ENCODE measurements at places on chromosomes 5 and 9. TPM values are rescaled to one million over a fixed set of nuclear protein-coding genes. Genes with fewer than 3 reads are reported as not detected.

IFNA13 gene
- total RNA-seq: not detected

DNA sequence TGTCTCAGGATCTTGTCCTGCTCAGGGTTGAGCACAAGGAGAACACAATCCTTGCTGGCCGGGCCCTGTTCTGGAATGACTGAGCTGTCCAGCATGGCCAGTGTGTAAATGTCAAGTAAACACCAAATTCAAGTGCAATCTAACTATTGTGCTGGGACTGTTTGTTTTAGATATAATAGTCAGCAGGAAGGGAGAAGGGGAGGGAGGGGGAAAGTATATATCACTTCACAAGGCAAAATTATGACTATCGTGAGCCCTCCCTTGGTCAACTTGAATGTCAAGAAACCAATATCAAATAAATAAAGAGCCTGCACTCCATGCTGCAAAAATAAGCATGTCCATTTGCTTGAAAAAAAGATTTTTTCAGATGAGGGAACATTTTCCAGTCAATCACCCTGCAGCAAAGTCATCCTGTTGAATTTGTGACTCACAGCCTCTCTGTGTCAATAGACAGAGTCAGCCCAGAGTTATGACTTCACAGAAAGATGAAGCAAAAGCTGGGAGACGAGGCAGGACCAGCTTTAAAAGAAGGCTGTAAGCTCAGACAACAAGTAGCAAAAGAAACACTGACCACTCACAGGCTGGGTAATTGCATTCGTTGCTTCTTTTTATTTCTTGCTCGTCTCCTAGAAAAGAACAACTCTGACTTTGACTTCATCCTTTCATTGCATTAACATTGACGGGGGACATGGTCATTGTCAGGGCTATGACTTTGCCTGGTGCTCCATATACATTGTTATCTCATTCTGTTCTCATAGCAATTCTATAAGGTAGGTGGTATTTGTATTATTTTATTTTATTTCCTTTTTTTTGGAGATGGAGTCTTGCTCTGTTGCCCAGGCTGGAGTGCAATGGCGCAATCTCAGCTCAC, 15.3 kb upstream of the KLF4 start:
- no peaks in the 10 kb centered on the region for H3K27me3 ChIP-seq
- H3K27ac ChIP-seq: no peak overlapping the region
- H3K4me3 ChIP-seq: no peak overlapping the region

PCDHGA1 gene
- total RNA-seq: 2.2 TPM

- no peak for DNase-seq
- H3K4me1 ChIP-seq: peaks cover 12% of the 10 kb centered on the region
- H3K27ac ChIP-seq: no peak overlapping the region
- H3K27me3 ChIP-seq: no peaks in the 10 kb centered on the region
- H3K36me3 ChIP-seq: no peaks in the 10 kb centered on the region
Observed at GRCh38 chr5:59279979-59280378, 613.5 kb downstream of the PDE4D start.

ZNF300 gene
- 25.9 TPM for total RNA-seq

- H3K27me3 ChIP-seq: no peaks in the 10 kb centered on the region
- no peak overlapping the region for H3K27ac ChIP-seq
- no peak overlapping the region for H3K4me3 ChIP-seq
- no peak for DNase-seq
- no peaks in the 10 kb centered on the region for H3K36me3 ChIP-seq
Observed at GRCh38 chr5:153584126-153584959, 93.9 kb downstream of the GRIA1 start.

DNA sequence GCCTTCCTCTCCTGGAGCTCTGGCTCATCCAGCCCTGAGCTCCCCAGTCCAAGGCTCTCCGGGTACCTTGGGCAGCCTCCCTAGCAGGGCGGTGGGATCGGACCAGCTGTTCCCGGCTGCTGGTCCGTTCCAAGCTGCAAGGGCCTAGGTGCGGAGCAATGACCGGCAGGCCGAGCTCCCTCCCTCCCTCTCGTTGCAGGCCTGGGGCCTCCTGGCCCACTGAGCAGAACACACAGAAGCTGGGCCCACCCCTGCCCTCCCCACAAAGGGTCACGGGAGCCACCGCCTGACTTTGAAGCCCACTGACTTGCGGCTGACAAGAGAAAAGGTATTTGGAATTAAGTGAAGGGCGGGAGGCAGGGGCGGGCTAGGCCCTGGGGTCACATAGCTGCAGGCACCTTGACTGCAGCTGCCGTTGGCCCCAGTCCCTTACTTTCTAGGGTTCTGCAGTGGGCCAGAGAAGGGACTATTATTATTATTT, 104.7 kb upstream of the IER5L start:
- peaks cover 22% of the 10 kb centered on the region for H3K4me1 ChIP-seq
- no peaks in the 10 kb centered on the region for H3K36me3 ChIP-seq
- peak; percentile 42 for DNase-seq
- H3K4me3 ChIP-seq: no peak overlapping the region

Data from GM23338 (cell line).